A673 (cell line): ENCODE measurements at places on chromosomes 1 and 21. TPM values are rescaled to one million over a fixed set of nuclear protein-coding genes. Genes with fewer than 3 reads are reported as not detected.

DNA sequence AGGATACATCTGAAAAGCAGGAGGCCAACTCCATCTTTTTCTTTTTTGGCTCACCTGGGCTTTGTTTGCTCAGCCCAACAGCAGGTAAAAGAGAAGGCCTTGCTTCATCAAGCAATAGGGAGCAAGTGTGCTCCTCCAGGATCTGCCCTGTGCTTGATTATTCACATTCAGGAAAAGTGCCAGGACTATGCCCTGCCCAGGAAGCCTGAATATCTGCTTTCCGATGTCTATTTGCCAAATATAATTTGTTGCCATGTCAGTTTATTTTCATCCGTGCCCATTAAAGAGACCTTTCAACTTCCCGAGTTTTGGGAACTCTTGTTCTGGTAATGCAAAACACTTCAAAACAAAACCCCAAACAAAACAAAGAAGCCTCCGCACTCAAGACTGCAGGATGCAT is 185.3 kb downstream of the CDC7 start:
- no peaks in the 10 kb centered on the region for H3K36me3 ChIP-seq
- no peak overlapping the region for H3K27ac ChIP-seq
- H3K27me3 ChIP-seq = no peaks in the 10 kb centered on the region

DNA sequence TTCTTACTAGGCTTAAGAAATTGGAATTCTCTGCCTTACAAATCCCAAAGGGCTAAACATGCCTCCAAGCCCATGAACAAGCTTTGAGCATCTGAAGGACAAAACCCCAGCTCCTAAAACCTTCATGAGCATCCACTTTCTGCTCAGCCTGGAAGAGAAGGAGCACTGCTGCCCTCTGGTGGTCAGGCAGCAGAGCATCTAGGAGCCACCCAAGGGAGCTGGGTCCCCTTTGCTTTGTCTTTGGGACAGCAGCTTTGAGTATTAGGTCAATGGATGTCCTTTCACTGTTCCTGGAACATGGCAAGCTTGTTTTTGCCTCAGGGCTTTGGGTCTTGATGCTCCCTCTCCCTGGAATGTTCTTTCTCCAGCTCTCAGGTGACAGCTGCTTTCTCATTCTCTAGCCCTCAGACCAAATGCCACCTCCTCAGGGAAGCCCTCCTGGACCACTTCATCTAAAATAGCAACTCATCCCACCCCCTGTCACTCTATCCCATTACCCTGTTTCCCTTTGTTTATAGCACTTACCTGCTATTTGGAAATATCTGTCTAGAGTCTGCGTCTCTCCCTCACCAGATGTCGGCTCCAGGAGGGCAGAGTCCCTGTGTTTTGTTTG is 25.7 kb downstream of the RAB7B start:
- no peak overlapping the region for H3K4me3 ChIP-seq
- no peak overlapping the region for H3K27ac ChIP-seq
- H3K36me3 ChIP-seq = no peaks in the 10 kb centered on the region
- no peaks in the 10 kb centered on the region for H3K27me3 ChIP-seq
- no peaks in the 10 kb centered on the region for H3K4me1 ChIP-seq

Gene ACTN2
- 34.2 and 39.4 TPM in 2 replicates for total RNA-seq

Gene HIVEP3
- total RNA-seq = 3.1 and 3.6 TPM in 2 replicates

GRCh38 chr21:44461464-44462001 is 6.2 kb downstream of the LRRC3 start:
- DNase-seq = no peak
- no peaks in the 10 kb centered on the region for H3K27me3 ChIP-seq
- H3K27ac ChIP-seq = no peak overlapping the region
- H3K36me3 ChIP-seq = no peaks in the 10 kb centered on the region
